ENCODE measurements at places on chromosomes 7 and 10. TPM values are rescaled to one million over a fixed set of nuclear protein-coding genes. Genes with fewer than 3 reads are reported as not detected.

WIPF3 gene
- total RNA-seq: not detected

SPDYE8 gene
- not detected for total RNA-seq

NUDT13 gene
- total RNA-seq: 1.2 TPM

RAMP3 gene
- not detected for total RNA-seq

TLL2 gene
- 0.16 TPM for total RNA-seq

CLDN4 gene
- 0.10 TPM for total RNA-seq

PRF1 gene
- total RNA-seq: 30.9 TPM

COL13A1 gene
- not detected for total RNA-seq

ERLIN1 gene
- total RNA-seq: 16.8 TPM

UCMA gene
- not detected for total RNA-seq

VENTX gene
- total RNA-seq: not detected

FKBP6 gene
- not detected for total RNA-seq

GTF2IRD1 gene
- 6.4 TPM for total RNA-seq

CYREN gene
- total RNA-seq: 27.2 TPM

OR2A5 gene
- total RNA-seq: not detected

CCDC126 gene
- 6.4 TPM for total RNA-seq

PDE1C gene
- not detected for total RNA-seq

COBL gene
- total RNA-seq: not detected

IL6 gene
- not detected for total RNA-seq

GRM3 gene
- total RNA-seq: not detected

ADAM8 gene
- total RNA-seq: 201 TPM

NSUN6 gene
- 18.2 TPM for total RNA-seq

UCN3 gene
- total RNA-seq: not detected

RPEL1 gene
- total RNA-seq: not detected

ADGRA1 gene
- total RNA-seq: not detected

TMEM236 gene
- total RNA-seq: 0.05 TPM

Data from activated naive CD4-positive, alpha-beta T cell treated with anti-CD3 and anti-CD28 coated beads, Interleukin-2, amount 50 U/mL, for 72 hours (primary cell).